ENCODE measurements at places on chromosomes 16 and 17.

- DNase-seq, result peak; percentile 78
Observed at GRCh38 chr16:15996432-15997109, 47.2 kb downstream of the ABCC1 start.

DNA sequence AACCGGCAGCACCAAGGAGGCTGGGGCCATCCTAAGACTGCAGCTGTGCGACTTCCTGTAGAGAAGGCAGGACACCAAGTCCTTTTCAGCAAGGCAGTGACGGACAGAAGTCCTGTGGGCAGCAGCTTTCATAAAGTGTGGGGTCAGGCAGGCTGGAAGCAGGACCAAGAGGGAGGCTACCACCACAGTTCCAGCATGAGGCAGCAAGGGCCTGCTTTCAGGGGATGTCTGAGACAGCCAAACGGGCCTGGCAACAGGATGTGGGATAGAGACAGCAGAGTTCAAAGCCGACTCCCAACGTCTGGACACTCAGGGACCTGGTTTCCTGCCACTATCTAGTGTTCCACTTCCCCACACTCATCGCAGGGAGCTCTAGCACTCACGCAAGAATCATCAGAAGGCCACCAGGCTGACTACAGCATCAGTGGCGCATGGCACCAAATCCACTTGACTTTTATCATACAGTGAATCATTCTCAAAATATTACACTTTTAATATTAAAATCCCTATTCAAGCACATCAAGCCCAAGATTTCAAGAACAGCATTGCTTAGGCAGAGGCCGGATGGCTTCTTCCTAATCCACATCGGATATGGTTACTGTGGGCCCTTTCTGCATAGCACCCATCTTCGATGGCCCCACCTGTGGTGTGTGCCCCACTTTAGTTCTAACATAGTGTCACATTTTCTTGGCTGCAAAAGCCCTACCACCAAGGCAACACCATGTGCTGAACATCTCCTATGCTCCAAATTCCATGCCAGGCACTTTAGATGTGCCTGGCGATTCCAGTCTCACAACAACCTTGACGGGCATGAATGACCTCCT lies 5.2 kb downstream of the USP7 start:
- peak; percentile 85 for DNase-seq

- no peak for DNase-seq
Observed at GRCh38 chr17:18361837-18362697, 1.3 kb downstream of the SHMT1 start.

DNA sequence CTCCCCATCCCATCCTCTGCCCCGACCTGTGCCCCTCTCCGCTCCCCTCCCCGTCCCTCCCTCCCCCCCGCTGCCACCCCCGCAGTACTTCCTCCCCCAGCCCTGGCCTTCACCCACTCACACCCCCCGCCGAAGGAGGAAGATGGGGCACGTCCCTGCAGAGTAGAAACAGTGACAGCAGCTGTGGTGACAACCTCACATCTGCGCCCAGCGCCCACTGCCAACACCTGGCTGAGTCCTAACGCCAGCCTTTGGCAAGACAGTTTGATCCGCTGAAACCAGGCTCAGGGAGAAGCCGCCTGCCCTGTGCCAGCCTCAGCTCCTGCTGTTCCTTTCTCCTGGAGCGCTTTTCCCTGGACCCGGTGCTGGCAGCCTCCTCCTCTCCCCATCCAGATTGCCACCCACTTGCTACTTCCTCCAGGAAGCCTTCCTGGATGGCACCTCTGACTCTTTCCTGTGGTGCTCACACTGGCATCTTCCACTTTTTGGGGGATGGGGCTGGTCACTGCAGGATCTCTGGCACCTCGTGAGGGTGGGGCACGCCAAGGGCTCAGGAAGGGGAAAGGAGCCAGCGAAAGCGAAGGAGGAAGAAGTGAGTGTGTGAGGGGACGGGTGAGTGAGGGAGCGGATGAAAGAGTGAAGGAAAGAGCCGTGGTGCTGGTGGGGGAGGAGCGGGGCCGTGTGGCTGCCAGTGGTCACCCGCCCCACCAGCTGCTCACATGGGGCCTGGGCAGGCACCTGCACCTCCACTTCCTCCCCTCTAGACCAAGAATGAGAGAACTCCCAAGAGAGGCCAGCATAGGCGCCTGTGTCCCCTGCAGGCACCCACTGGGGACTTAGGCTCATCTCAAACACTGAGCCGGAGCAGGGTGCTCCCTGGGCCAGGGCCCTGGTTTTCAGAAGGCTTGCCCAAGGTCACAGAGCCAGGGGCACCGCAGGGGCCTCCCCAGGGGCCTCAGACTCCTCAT lies 27.0 kb downstream of the ZFPM1 start:
- DNase-seq, result no peak

DNA sequence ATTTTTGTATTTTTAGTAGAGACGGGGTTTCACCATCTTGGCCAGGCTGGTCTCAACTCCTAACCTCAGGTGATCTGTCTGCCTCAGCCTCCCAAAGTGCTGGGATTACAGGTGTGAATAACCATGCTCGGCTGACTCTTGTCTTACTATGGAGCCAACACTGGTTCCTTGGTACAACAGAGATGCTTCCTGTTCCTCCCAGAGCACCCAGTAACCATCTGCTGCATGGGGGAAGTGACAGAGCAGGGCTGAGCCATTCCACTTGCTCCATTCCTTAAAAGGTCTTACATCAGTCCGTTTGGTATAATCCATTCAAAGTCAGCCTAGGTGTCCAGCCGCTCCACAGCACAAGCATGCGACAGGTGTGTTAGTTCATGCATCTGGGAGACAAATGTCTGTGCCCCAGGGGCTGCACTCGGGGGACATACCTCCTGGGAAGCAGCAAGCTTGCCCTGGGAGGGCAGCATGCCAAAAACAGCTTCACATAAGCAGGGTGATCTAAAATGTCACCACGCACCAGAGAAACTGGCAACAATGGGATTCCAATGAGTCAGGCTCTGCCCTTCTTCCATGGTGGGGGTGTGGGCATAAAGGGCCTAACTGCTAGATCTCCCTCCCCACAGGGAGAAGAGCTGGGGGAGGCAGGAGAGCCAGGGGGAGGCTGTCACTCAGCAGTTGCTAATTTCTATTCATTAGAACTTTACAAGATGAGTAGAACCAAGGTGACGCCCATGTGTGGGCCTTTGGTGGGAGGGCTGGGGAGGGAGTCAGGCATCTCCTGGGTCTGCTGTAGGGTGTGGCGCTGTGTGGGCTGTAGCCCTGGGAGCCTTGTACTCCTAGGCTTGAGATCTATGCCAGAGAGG lies 35.5 kb downstream of the PIPOX start:
- DNase-seq, result no peak

Measured in hepatic stellate cell (primary cell).